Uterus (tissue), 4 donors: ENCODE measurements at places on chromosomes 1 and 21. TPM values are rescaled to one million over a fixed set of nuclear protein-coding genes. Genes with fewer than 3 reads are reported as not detected.

The SPATA17 gene
- not detected for total RNA-seq

The TMEM61 gene
- 0.35 TPM for total RNA-seq

DNA sequence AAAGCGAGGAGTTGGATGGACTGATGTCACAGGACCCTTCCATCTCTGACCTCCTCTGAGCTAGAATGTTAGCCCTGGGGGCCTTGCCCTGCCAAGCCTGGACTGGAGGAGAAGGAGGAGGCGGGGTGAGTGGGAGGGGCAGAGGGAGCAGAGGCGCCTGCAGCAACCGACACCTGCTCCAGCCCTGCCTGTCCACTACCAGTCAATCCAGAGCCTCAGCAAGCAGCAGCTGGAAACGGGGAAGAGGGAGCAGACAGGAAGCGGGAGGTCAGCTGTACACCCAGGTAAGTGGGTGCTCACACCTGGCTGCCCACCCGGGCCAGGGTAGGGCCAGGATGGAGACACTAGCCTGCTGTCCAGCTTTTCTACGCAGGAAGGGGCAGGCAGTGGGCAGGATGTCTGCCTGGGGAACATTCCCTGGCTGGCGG, at the start of gene IGFN1:
Gene IGFN1 (plus strand): TSS at position 201 of the 428 bp plus-strand sequence. CDS start 2,470 bp downstream, outside the sequence.
- no peak for DNase-seq

GRCh38 chr21:31993826-31994825, 121.3 kb downstream of the HUNK start:
- DNase-seq, result no peak

DNA sequence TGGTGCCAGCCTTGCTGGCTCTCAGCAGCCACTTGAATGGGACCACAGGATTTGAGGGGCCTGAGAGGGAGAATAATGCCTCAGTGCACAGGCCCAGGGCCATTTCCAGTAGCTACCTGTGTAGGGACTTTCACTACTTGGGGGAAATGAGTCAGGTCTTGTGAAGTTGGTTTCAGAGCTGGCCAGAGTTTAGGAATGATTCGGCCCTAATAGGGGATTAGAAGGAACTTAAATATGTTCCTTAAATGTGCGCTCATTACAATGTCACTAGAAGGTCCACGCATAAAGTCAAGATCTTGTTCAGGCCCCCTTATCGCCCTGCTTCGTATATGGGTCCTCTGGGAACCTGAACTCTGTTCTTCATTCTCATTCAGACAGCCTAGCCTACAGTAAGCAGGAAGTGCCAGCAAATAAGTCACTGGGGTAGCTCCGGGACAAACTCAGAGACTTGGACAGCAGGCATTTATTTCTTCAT, 5.6 kb upstream of the AKR1A1 start:
- DNase-seq, result no peak

DNA sequence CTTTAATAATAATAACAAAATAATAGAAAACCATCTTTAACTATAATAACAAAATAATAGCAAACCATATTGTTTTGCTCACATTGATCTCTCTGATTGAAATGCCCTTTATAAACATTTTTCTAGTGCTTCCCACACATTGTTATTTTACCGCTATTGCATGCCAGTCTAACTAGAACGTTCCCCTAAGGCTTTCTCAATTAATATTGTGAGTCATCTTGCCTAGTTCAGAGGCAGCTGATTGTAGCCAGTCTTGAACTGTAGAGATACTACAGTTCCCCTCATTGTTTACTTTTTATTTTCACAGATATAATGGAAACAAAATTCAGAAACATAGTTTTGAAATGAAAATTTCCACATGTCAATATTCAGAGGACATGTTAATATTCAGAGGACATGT, 192.3 kb upstream of the ADGRL4 start:
- DNase-seq, result no peak
